Naive thymus-derived CD8-positive, alpha-beta T cell (primary cell): ENCODE measurements at places on chromosomes 1 and 21. TPM values are rescaled to one million over a fixed set of nuclear protein-coding genes. Genes with fewer than 3 reads are reported as not detected.

DNA sequence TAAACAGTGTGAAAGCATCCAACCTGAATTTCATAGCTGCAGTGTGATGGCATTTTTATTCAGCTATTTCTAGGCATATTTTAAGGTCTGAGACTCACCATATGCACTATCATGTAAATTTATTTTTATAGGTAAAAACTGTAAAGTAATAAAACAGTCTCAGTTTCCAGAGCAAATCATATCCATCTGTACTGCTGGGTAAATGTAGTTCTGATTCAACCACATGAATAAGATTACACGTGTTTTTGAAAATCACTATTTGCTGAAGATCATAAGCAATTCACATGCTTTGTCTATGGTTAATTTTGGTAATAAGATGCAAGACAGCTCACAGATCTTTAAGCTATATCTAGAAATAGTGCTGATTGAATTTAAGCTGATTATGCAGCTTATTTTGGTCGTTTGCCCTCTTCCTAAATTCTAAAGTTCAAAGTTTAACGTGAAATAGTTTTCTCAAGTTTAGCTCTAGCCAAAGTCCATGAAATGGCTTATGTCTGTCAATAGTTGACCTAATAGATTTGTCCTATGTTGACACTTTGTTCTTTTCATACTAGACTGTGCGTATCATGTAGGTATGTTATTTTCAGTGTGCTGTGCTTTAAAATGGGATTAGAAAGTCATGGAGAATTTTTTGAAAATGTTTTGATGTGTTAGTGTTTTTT, 489.0 kb downstream of the USP25 start:
- no peak for DNase-seq

- no peak for DNase-seq
Measured at GRCh38 chr1:39632682-39633417, 6.6 kb downstream of the HEYL start.

GRCh38 chr1:33162141-33162540, 19.7 kb downstream of the TRIM62 start:
- DNase-seq = no peak

DNA sequence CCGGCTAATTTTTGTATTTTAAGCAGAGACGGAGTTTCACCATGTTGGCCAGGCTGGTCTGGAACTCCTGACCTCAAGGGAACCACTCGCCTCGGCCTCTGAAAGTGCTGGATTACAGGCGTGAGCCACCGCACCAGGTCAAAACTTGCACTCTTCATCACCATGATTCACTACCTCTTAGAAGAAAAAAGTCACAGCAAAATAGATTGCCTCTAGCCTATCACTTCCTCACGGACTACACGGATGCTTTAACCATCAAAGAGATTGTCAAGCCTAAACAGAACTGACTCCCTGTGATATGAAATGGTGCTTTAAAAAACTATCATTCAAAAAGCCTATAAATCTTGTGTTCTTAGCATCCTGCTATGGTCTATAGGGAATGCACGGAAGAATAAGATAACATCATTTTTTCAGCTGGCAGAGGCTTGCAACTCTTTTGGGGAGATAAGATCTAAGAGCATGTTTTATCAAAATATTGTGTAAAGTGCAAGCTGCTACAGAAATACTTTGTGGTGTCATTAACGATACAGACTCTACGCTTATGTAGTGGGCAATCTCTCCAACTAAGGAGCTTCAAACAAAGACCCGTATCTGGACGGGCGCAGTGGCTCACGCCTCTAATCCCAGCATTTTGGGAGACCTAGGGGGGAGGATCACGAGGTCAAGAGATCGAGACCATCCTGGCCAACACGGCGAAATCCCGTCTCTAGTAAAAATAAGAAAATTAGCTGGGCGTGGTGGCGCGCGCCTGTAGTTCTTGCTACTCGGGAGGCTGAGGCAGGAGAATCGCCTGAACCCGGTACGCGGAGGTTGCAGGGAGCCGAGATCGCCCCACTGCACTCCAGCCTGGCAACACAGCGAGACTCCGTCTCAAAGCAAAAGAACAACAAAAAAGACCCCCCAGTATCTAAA, 966 bp downstream of the TFB2M start:
- DNase-seq = no peak

GRCh38 chr21:31557421-31558188, 101.9 kb upstream of the SOD1 start:
- no peak for DNase-seq

GRCh38 chr1:44500181-44501046, 95.4 kb downstream of the RNF220 start:
- DNase-seq = no peak

DNA sequence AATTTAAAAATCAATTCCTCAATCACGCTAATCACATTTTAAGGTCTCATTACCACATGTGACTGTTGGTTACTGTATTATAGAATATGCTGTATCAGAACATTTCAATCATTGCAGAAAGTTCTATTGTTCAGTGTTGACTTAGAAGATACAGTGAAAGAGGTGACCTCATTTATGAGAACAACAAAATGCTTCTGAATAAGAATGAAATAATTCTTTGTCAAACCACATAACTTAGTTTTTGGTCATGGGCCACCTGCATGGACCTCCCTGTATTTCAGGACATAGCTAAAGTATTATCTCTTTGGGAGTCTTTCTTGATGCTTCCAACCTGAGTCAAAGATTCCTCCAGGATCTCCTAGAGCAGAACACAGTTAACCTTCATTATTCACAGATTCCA, 22.3 kb downstream of the MFSD2A start:
- no peak for DNase-seq

GRCh38 chr1:155070158-155070621, 6.7 kb downstream of the EFNA4 start:
- DNase-seq = no peak

DNA sequence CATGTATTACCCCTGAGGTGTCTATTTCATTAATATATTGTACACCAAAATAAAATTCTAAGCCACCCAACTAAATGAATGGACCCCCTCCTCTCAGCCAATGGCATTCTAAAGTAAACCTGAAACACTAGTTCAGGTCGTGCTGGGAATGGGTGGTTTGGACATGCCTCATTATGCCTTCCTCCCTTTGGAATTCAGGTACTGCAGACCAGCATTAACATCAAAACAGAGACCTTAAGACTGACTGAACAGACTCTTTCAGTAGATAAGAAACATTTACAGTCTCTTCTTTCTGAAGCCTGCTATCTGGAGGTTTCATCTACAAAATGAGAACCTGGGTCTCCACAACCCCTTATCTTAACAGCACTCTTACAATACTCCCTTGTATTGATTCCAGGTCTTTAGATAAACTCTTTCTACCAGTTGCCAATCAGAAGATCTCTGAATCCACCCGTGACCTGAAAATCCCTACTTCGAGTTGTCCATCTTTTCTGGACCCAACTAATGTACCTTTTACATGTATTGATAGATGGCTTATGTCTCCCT, 93.6 kb downstream of the PKN2 start:
- no peak for DNase-seq

DNA sequence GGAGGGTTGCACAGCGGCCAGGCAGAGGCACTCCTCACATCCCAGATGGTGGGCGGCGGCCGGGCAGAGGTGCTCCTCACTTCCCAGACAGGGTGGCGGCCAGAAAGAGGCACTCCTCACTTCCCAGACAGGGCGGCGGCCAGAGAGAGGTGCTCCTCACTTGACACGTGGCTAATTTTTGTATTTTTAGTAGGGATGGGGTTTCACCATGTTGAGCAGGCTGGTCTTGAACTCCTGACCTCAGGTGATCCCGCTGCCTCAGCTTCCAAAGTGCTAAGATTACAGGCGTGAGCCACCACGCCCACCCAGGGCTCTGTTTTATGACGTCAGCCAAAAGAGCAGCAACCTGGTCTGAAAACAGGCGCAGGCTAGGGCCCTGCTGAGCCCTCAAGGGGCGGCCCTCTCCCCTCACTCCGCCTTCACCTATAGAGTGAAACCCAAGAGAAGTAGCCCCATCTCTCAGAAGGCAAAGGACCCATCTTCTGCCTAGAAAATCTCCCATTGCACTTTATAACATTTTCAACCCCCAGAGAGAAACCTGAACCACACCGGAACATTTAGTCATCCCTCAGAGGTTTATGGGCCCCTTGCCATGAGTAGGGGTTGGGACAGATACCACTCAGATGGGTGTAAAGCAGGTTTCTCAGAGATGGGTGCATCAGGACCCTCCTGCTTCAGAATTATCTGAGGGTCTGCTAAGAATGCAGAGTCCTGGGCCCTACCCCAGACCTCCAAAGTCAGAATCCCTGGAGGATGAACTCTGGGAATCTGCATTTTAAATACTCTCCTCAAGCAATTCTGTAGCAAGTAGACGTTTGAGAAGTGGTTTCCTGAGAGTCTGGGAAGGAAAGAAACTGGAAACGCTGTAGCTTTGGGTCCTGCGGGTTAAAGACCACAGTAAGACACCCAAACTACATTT, 40.8 kb downstream of the CDK18 start:
- DNase-seq = no peak

DNA sequence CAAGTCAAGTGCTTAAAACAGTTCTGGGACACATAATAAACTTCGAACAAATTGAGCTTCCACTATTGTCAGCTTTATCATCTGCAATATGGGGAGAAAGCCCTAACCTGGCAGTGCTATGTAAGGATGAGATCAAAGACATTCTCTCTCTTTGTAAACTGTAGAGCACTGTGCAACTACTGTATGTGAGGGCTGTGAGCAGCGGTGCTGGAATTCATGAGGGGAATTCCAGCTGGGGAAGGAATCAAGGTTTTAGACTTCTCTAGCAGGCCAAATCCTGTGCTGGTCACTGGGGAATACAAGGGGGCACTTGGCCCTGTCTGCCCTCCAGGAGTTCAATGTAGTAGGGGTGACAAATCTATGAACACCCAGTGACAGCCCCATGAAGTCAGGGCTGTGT, 9.3 kb downstream of the FAM151A start:
- DNase-seq = no peak

- DNase-seq = no peak
Measured at GRCh38 chr21:38234395-38235142, 22.2 kb upstream of the KCNJ15 start.

DNA sequence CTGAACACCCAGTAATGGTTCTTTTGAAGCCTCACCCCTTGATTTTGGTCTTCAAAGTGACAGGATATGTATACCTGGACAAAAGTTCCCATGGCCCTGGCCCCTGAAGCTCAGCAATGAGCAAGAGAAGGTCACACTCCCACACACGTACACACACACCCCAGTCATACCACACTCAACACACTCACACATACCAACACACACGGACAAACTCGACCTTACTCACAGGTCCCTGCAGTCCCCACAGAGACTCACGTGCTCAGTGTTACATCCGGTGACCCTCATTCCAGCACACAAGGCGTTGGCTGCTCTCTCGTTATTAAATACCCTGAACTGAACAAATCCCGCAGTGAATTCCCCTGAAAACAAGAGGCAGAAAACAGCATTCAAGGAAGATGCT, 5.9 kb downstream of the ITLN1 start:
- DNase-seq = no peak

GRCh38 chr21:32281531-32281930, 2.7 kb upstream of the MIS18A start:
- DNase-seq = no peak

CR1 gene
- 0.81 TPM for polyA plus RNA-seq

RHOU gene
- polyA plus RNA-seq = 0.15 TPM

RHBDL2 gene
- polyA plus RNA-seq = not detected
